ENCODE measurements at places on chromosomes 5 and 9.

DNA sequence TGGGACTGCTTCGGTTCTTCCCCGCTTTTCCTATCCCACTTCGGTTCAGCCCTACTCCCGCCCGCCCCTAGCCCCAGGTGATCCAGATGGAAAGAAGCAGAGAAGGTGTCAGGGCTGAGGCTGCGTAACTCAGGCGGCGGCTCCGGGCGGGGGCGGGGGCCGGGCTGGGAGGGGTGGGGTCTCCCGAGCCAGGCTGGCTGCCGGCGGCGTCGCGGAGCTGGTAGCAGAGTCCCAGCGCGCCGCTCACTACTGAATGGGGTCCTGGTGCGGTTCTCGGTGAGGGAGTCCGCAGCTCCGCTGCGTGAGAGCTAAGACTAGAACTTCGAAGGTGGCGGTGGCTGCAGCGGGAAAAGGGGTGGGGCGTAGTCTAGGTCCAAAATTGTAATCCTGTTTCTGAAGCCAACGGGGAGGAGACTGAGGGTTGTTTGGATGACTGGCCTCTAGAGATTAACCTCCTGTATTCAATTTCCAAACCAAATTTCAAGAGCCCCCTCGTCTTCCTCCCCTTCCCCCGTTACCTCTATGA, 1.4 kb downstream of the PRR16 start:
- no peak for DNase-seq

- no peak for DNase-seq
These were observed 182.5 kb downstream of the CDK5RAP2 start for GRCh38 chr9:120397453-120397852.

GRCh38 chr5:6432206-6432605, 16.5 kb upstream of the UBE2QL1 start:
- no peak for DNase-seq

DNA sequence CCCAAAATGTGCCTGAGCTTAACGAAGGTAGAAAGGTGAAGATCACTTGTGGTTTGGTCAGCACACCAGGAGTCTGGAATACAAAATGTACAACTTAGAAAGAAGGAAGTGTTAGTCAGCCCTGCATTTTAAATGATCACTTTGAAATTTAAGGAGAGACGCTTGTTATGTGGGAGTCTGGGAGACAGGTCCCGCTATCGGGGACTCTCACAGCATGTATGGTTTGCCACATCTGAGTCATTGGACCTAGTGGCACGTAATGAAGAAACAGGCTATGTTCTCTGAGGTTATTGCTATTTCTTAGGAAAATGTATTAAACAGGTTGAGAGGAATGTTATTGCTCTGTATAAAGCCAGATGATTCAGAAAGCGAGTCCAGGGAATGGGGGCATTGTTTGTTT, 2362.5 kb upstream of the WWC1 start:
- DNase-seq, result no peak

DNA sequence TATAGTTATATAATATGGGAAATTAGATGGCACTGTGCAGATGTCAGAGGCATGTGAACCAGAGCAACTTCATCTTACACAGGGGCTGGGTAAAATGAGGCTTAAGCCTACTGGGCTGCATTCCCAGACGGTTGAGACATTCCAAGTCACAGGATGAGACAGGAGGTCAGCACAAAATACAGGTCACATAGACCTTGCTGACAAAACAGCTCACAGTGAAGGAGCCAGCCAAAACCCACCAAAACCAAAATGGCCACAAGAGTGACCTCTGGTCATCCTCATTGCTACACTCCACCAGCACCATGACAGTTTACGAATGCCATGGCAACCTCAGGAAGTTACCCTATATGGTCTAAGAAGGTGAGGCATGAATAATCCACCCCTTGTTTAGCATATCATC, 479.4 kb downstream of the TLR4 start:
- DNase-seq, result no peak

DNA sequence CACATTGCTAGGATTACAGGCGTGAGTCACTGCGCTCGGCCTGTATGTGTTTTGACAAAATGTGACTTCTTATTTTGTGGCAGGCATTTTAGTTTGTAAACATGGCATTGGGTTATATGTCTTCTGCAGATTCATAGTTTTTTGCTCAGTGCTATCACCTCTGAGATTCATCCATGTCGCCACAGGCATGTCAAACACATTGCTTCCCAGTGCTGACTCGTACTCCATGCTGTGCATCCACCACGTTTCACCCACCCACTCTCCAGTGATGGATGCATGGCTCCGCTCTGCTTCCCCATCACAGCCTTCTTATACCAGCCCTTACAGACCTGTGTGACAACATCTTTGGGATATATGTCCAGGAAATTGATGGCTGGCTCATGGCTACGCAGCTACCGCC, 158.8 kb downstream of the GAS1 start:
- no peak for DNase-seq

DNA sequence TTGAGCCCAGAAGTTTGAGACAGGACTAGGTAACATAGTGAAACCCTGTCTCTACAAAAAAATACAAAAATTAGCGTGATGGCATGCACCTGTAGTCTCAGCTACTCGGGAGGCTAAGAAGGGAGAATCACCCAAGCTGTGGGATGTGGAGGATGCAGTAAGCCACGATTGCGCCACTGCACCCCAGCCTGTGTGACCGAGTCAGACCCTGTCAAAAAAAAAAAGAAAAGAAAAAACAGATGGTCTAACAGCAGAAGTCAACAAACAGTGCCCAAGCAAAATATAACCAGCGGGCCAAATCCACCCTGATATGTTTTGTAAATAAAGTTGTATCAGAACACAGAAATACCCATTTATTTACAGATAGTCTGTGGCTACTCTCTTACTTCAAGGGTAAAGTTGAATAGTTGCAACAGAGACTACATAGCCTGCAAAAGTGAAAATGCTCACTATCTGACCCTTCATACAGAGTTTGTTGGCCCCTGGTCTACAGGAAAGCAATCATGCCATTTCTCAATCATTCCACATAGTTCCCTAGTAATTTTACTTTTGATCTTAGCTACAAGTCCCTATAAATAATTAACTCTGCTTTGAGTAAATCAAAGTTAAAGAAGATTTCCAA, 383.7 kb downstream of the TLE1 start:
- no peak for DNase-seq

GRCh38 chr5:133141746-133142145, 89.9 kb downstream of the HSPA4 start:
- DNase-seq, result no peak

- DNase-seq, result no peak
These were observed 57.0 kb upstream of the SAP30L start for GRCh38 chr5:154388842-154389241.

DNA sequence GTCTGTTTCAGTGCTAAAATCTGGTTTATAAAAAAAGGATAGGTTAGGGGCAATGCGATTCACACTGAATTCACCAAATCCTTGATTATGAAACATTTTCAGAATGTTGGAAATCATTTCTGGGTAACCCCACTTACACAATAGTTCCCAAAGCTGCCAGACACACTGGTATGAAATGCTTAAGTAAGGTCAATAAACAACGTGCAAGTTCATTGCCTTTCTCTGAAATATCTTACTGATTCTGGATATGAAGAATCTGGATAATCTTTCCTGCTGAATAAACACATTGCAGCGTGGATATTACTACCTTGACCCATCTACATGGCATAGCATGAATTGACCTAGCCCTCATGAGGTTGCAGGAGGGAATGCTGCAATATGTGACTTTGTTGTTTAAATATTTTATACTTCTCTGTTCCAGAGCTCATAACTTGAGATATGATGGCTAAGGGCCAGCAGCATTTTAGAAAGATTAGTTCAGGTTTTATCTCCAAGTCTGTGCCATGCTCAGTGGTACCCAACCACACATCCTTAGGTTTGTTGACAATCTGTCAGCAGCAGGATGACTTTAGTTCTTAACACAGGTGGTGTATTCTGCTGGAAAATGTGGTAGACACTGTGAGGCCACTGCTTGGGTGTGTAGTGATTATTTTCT, 121.0 kb downstream of the NREP start:
- DNase-seq, result no peak

DNA sequence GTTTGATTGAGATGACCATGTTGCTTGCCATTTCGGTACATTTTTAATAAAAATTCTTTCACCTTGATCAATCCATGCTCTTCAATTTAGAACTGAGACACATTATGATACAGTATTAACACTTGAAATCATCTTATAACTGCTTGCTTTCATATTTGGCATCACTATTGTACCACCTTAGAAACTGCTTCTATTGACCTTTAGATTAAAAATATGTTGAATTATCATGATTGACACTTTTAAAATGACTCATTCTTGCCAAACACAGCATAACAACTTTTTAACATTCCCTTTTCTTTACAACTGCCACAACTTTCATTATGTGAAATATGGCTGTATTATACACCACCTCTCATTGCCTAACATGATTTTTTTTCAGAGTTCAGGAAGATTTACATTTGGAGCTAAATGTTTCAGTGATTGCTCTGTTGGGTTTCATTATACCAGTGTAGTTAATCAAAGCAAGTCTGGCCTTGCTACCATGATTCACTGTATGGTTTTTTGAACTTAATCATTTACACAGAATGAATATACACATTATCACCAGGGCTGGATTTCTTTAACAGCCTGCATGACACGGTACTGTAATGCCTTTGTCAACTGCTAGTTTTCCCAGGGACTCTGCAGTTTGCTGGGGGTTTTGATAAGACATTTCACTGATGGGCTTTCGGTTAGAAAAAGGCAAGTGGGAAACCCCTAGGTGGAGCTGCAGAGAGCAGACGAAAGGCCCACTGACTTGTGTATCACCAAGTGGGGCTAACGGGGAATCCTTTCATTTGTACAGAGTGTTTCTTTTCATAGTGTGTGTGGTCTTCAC, 93.6 kb upstream of the TLE4 start:
- DNase-seq, result no peak

GRCh38 chr9:82254646-82255367, 266.2 kb downstream of the SPATA31D1 start:
- DNase-seq, result no peak

DNA sequence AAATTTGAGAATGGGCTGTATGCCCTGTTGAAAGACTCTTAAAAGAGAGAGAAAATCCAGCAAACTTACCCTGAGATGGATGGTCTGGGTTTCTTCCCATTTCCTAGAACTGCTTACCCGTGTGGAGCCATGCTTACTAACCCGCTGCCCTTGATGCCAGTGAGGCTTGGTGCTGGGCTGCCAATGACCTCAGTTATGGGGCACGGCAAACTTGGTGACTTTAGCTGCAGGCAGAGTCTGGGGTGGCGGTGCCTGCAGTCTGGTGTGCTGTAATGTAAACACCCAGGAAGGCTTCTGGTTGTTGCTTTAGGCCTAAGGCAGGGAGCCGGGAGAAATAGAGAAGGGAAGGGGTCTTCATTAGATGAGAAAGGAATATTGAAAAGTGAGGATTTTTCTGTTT, 7.3 kb upstream of the TENT4A start:
- DNase-seq, result no peak

GRCh38 chr9:22010866-22011625, 1.9 kb upstream of the CDKN2B start:
- no peak for DNase-seq

GRCh38 chr9:115373710-115374045, 255.7 kb upstream of the TNC start:
- DNase-seq, result no peak

DNA sequence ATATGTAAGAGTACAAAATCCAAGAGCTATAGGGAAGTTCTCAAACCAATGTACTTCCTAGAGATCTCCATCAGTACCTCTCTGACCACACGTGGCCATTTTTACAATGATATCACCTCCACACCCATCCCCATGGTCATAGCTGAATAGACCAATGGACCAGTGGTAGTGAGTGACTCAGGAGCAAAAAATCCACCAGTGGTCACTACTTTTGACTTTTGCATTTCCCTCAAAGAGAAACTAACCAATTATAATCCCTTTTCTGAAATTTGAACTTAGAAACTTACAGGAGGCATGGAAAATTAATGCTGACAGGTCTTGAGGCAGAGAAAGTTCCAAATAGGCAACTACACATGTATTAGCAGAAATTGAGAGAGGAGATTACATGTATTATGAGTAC, 238.4 kb downstream of the TRPM3 start:
- DNase-seq, result no peak

DNA sequence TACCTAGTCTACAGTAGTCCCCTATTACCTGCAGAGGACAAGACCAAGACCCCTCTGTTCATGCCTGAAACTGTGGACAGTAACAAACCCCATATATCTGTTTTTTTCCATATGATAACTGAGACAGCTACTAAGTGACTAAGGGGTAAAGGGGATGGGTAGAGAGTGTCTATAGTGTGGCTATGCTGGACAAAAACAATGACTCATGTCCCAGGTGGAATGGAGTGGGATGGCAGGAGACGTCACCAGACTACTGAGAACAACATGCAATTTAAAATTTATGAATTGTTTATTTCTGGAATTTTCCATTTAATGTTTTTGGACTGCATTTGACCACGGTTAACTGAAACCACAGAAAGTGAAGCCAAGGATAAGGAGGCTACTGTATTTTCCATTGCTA, 171.8 kb downstream of the AGTPBP1 start:
- no peak for DNase-seq

DNA sequence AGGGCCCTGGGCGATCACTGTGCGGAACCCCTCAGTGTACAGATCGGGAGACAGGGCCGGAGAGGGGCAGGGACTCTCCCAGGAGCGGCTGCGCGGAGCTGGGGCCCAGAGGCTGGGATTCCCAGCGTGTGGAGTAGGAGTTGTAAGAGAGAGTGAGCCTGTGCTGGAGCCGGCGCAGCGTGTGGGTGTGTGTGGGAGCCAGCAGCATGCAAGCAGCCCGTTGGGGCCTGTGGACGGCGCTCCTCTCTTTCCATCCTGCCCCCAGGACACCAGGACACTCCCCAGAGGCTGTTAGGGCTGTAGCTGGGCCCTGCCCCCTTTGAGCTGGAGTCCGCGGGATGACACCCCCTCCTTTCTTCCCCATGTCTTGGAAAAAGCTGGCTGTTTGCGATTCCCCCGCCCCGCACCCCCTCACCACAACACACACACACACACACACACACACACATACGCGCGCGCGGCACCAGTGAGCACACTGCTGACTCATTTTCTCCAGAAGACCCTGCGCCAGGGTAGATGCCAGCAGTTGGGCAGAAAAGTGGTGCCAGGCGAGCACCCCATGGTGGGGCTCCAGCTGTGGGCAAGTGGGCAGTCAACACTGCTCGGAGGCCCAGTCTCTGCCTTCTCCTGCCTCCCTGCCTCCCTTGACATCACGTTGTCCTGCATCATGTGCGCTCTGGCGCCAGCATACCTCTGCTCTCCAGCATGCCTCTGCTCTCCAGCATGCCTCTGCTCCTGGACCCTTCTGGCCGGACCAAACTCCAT, 1.5 kb downstream of the COL27A1 start:
- no peak for DNase-seq

DNA sequence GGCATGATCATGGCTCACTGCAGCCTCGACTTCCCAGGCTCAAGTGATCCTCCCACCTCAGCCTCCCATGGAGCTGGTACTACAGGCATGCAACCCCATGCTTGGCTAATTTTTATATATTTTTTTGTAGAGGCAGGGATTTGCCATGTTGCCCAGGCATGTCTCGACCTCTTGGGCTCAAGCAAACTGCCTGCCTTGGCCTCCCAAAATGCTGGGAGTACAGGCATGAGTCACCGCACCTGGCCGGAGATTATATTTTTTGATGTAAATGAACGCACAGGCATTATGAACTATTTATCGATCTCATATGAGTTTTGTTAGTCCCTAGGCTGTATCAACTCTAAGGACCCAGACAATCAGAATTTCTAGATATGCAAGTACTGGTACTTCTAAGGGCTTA, 25.5 kb upstream of the CEP120 start:
- DNase-seq, result no peak
